Neural crest cell (in vitro differentiated cells): ENCODE measurements at places on chromosomes 6 and 20.

- DNase-seq, result no peak
Observed at GRCh38 chr6:113403966-113404595, 453.1 kb upstream of the MARCKS start.

DNA sequence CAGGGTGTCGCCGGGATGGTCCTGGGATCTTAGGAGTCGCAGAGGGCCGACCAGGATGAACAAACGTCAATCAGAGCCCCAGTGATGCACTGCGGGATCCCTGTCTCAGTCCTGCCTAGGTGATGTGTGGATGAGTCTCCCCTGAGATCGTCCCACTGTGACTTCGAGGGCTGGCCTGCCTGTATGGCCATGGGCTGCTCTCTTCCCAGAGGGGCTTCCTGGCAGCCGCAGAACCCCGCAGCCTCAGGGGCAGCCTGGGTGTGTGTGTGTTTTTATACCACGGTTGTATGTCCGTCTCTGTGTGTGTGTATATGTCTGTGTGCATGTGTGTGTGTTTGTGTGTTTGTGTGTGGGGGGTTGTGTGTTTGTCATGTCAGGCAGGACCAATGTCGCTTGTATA lies 111.6 kb downstream of the MYLK4 start:
- no peak for DNase-seq

- DNase-seq, result no peak
Observed at GRCh38 chr6:170137176-170137891, 153.5 kb downstream of the DLL1 start.

GRCh38 chr20:11084508-11084907 lies 410.7 kb upstream of the JAG1 start:
- no peak for DNase-seq

- DNase-seq, result no peak
Observed at GRCh38 chr6:30601436-30601814, 15.6 kb downstream of the PPP1R10 start.

DNA sequence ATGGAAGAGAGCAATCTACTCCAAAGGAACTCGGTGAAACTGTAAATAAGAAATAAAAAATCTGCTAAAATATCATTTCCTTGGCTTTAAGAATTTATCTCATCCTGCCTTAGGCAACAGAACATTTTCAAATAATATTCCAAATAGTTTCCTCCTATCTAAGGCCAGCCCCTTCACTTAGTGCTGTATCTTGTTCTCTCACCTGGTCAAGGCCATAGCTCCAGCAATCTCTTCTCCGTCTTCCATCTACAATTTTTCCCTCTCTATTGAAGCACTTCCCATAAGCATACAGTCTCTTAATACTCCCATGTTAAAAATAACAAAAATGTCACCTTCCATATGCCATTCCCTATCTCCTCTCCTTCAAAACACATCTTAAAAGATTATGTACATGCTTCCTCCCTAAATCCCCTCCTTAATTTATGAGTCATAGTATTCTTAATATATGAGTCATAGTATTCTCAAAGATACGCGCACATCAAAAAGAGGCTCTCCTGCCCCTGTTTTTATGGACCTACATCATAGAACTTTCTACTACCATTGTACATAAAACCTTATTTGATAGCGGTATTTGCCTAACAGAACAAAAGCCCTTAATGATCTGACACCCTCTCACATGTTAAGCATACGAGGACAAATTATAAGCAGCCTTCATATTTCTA lies 146.9 kb downstream of the PDE10A start:
- no peak for DNase-seq

DNA sequence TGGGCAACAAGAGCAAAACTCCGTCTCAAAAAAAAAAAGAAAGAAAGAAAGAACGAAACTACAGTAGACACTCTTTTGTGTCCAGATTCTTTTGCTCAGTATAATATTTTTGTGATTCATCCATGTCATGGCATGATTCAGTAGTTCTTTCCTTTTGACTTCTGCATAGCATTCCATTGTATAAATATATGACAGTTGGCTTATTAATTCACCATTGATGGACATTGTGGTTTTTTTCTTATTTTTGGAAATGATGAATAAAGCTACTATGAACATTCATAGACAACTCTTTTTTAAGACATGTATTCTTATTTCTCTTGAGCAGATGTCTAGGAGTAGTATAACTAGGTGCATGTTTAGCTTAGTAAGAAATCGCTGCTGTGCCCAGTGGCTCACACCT lies 10.3 kb upstream of the IER3 start:
- DNase-seq, result no peak

GRCh38 chr20:52446421-52447224 lies 255.0 kb upstream of the ZFP64 start:
- DNase-seq, result no peak

- DNase-seq, result peak; percentile 70
Observed at GRCh38 chr20:34129518-34130162, 17.6 kb upstream of the EIF2S2 start.

GRCh38 chr6:125173341-125174095 lies 19.9 kb downstream of the TPD52L1 start:
- DNase-seq, result no peak

DNA sequence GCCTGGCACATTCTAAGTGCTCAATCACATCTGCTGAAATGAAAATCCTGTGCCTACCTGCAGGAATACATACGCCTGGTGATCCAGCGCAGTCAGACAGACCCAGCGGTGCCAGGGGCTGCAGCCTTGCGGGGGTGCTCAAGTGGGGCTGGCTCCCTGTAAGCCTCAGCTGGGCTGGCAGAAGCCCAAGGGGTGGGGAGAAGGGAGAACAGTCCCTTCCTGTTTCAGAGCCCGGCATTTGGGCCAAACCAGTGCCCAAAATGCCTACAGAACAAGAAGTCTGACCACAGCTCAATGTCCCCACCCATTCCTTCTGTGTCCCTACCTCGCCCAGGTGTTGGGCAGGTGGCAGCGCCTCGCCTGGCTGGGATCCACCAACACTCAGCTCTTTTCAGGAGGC lies 22.6 kb downstream of the KCNK15 start:
- no peak for DNase-seq

DNA sequence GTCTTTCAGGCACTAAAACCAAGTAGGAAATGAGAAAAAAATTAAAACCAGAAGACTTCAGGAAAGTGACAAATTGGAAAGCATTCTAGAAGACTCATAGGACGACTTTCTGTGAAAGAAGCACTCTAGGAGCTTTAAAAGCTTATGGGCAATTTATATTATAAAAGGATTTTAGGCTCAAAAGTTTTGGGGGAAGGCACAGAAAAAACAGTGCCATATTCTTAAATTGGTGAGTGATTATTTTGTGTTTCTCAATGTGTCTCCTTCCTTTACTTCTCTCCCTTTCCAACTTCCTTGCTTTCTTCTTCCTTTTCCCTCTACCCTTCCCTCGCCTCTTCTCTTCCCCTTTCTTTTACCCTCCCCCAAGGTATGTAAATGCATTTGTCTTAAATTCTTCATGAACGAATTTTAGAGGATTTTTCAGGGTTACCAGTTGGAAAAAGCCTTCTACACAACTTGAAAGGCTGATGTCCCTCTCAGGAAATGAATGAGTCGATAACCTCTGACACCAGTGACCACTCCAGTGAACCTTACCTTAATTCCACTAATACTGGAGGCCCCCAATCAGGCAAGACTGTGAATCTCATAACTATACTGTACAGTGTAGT lies 2.6 kb upstream of the LIN28B start:
- no peak for DNase-seq

- DNase-seq, result no peak
Observed at GRCh38 chr20:57088436-57088835, 178.0 kb downstream of the BMP7 start.

DNA sequence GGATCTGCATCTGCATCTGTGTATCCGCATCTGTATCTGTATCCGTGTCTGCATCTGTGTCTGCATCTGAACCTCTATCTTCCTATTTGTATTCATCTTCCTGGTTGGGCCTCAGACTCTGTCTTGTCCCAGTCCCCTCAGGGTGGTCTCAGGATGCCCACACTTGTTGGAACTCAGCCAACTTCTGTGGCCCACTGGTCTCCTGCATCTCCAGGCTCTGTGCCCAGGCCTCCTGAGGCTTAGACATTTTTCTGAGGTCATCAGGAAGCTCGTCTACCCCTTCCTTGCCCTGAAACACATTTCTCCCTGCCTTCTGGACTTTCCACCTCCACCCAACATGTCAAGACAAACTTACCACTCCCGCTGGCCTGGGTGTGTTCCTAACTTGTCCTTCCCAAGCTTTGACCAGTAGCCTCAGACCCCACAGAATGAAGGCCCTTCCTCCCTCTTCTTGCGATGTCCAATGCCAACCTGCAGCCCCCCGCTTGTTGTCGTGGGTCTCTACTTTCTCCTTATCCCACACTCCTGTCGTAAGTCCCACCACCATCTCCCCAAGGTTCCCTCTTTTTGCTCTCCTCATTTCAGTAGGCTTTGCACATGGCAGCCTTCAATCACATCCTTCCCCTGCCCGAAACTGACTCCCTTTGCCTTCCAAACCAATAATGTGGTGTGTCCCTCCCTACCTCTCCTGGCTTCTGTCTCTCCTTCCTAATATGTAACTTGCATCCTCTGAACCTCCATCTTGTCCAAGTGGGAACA lies 176.5 kb downstream of the DLL1 start:
- DNase-seq, result no peak

DNA sequence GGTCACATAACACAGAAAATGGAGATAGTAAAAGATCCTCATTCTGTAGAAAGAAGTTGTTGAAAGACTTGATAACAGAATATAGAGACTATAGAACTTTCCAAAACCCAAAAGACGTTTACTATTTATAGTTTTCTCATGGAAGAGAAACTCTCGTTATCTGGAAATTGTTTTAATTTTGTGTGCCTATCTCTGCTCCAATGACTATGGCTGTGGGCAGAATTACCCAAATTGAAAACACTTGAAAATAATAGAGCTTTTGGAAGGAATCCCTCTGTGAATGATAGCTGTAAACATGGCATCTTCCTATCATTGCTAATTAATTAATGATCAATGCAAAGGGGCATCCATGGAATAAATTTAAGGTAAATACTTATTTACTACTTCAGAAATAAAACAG lies at the start of gene DEFB114:
TSS of gene DEFB114 (minus strand) at position 101 of the 400 bp plus-strand sequence. CDS start at position 42, 59 bp downstream.
- no peak for DNase-seq
